ENCODE measurements at places on chromosomes 1 and 21.

DNA sequence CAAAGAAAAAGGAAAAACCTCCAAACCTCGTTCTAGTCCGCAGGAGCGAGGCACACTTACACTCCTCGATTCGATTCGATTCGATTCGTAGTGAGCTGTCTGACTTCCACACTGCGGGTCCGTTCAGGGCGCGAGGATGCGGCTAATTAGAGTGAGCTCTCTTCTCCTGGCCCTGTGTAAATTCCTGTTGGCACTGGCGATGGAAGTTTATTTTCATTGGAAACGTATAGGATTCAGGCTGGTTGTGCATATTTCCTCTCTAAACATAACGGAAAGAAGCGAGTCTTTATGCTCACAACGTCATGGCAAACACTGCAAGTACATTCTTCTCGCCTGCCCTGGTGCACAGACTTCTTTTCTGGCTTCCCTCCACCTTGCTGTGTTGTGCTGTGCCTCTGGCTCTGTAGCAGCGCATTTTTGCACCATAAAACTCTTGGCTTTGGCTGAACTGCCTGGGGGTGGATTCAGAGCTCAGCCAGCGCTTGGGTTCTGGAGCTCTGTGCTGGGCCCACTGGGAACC is 2.7 kb downstream of the HUNK start:
- DNase-seq, result no peak

GRCh38 chr1:212035835-212036605 is 472 bp downstream of the DTL start:
- DNase-seq, result no peak

GRCh38 chr1:46672696-46673095 is 1.0 kb downstream of the TEX38 start:
- DNase-seq, result no peak

DNA sequence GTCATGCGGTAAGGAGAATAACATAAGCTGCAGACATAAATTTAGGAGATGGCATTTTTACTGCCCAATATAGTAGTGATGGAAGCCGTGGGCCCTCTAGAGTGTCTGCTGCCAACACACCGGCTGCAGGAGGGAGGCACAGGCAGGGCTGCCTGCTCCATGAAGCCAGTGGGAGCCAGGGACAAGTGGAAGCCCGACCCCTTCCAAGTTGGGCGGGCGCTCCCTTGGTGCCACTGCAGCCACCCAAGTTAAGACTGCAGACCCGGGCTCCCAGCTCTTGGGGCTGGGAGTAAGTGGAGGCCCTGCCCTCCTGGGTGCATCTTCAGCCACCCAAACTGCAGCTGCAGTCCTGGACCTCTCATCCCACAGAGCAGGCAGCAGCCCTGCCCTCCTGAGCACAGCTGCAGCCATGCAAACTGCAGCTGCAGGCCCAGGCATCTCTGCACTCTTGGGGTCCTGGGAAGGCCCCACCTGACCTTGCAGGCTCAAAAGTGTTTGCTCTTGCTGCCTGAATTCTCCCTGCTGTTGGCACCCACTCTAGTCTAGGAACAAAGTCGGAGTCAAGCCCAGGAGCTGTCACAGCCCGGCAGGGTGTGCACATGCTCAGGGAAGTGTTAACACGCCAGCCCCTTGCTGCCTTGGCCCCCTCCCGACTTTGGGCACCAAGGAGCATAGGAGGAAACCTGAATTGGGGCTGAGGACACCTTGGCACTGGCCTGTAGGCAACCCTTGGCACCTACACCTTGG is 437.2 kb upstream of the PRMT6 start:
- no peak for DNase-seq

DNA sequence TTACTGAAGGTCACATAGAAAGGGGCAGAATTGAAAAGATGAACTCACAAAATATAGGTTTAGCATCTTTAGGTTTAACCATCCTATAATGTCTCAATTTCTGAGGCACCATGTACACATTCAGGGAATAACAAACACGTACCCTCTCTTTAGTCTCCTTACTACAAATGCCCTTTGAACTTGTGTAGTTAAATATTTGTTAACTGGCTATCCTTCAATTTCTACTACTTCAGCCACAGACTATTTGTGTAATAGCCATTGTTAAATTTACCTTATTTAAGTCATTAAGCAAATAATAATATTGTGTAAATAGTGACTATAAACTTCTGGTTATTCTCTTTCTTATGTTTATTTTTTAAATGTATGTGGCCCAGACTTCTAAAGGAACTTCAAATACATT is 600.5 kb downstream of the KCNT2 start:
- no peak for DNase-seq

- DNase-seq, result no peak
Measured at GRCh38 chr1:27544834-27545233, 54.9 kb upstream of the WASF2 start.

- no peak for DNase-seq
Measured at GRCh38 chr1:243416495-243416894, 160.7 kb downstream of the SDCCAG8 start.

DNA sequence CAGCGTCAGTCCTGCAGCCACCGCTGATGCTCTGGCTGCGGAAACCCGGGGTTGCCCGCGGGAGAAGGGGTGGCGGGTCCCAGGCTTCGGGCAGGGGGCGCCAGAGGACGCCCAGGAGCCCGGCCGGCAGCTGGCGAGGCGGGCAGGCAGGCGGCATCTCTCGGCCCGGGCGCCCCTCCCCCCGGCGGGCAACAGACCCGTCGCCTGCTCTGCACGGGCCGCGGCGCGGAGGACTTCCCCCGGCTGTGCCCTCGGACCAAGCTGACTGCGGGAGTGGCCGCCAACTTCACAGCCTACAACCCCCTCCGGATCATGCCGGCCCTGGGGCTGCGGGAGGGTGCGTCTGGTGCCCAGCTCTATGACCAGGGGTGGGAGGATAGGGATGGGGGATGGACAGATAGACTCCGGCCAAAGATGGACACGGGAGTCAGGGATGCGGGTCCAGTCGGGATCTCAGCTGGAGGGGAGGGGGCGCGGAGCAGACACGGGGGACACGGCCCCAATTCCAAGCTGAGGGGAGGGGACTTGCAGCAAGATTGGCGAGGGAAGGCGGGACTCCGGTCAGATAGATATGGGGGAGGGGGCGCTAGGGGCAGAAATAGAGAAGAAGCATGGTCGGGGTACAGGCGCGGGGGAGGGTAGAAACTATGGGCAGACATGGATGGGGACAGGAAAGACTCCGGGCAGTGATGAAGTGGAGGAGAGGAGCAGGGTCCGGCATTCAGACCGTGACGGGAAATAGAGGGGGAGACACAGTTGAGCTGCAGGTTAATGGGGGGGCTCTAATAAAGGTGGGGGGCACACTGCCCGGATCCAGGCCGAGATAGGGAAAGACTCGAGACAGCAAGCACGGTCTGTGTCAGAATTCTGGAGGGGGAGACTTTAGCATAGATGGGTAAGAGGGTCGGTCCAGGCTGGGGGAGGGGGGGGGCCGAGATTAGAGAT is 1.1 kb downstream of the ADGRB2 start:
- DNase-seq, result peak; percentile 73

DNA sequence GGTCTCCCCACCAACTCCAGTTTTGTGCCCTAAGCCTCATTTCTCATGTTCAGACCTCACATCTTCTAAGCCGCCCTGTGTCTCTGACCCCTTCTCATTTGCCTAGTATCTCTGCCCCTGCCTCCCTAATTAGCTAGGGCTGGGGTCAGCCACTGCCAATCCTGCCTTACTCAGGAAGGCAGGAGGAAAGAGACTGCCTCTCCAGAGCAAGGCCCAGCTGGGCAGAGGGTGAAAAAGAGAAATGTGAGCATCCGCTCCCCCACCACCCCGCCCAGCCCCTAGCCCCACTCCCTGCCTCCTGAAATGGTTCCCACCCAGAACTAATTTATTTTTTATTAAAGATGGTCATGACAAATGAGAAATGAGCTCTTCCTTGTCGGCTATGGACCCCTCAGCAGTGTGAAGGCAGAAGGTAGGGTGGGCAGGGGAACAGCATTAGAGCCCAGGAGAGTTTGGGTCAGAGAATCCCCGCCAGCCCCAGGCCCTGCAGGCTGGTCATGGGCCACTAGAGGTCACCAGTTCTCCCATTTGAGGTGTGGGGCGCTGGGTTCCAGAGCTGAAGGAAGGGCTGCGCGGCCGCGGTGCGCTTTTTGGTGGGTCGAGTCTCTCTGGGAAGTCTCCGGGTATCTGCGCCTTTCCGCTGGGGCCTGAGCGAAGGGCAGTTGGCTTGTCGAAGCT is 11.5 kb downstream of the ADAMTSL4 start:
- DNase-seq, result peak; percentile 87

- no peak for DNase-seq
Measured at GRCh38 chr1:71994646-71995045, 287.7 kb downstream of the NEGR1 start.

GRCh38 chr1:21543598-21543997 is 34.4 kb downstream of the ALPL start:
- DNase-seq, result no peak

GRCh38 chr1:147924813-147925212 is 3.4 kb upstream of the GPR89B start:
- no peak for DNase-seq

DNA sequence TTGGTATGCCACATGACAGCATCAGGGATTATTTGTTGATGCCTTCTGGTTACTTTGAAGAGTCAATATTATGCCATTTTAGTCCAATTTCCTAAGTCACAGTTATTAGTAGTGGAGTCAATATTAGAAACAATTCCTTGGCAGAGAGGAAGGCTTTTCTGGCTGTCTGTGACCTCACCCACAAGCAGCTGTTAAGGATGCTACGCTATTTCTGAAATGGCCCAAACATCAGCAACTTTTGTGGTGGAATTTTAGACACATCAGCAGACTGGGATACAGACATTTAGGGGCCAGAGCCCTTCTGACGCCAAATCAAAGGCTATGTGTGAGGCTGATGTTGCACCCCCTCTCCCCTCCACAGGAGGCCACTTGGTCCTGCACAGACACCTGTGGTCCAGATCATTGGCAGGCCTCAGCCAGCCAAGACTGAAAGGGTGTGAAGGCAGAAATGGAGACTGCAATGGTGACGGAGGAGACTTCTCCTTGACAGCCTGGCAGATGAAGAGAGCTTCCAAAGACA is 9.2 kb upstream of the RXRG start:
- no peak for DNase-seq

DNA sequence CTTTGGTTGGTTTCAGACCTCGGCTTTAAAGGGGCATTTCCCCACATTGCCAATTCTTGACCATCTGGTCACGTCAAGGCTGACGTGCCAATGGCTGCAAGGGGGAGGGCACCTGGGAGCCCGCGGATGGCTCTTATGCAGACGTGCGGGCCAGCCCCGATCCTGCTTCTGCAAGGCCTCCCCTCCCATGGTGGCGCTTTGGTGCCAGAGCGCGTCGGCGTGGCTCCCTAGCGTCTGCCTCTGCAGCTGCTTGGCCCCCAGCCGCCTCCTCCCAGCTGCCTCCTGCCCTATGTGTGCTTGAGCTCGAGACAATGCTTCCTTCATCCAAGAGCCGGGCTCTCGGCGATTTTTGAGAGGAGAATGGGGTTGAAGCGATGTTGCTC is 29.1 kb downstream of the SKI start:
- DNase-seq, result no peak

DNA sequence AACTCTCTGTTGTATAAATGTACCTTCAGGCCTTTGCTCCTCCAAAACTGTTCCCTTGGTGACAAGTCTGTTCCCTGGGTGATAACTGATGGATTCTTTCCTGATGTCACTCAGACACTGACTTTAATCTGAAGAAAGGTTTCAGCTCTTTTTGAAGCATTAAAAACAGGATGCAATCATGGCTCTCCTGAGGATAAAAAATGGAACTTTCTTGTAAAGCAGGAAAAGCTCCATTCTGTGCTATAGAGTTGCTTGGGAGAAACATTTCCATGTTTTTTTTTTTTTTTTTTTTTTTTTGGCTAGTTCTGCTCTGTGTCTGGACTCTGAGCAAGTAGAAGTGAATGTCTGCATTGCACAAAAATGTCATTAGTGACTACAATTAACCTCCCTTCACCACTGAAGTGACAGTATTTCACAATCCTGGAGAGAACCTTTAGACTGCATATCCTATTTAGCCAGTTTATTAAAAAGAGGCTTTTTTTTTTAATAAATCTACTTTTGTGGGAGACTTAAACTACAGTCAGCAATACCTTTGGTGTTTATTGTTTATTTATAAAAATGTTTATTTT is 101.7 kb upstream of the PRMT6 start:
- no peak for DNase-seq

GRCh38 chr1:116115476-116116439 is 4.6 kb downstream of the MAB21L3 start:
- DNase-seq, result no peak

DNA sequence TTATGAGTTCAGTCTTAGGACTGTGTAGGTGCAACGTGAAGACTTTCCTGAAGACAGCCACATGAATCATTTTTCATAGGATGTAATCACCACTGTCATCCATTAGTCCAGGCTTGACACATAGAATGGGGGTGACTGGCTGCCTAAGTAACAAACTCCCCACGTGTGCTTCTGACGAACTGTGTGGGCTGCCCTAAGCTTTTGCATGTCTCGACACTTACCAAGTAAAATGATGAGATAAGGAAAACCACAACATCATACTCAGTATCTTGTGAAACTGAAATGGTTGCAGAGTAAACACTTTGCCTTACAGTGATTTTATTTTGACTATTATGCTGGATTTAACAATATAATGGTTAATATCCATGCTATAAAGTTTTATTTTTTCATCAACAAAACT is 19.5 kb downstream of the ERG start:
- DNase-seq, result no peak

DNA sequence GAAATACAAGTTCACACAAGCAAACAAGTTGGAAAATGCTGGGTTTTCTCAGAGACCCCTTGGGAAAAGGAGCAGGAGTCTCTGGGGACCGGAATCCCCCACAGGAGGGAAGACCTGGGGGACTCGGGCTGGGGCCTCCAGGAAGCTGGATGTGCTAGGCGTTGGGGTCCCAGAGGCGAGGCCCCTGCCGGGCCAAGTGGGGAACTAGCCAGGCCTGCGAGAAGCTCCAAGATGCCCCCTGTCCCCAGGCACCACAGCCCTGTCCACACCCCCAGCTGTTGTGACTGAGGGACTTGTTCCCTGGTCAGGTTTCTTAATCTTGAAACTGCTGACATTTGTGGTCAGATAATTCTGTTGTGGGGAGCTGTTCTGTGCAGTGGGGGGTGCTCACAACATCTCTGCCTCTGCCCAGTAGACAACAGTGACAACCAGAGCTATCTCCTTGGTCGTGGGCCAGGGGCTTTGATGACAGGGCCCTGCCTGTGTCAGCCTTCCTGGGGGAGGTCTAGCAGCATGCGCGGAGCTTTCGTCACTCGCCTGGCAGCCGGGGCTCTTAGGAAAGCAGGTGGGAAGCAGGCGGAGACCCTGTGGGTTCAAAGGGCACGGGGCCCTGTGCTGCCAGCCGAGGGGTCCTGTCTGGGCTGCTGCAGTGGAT is 126.4 kb upstream of the ARHGEF16 start:
- DNase-seq, result no peak

GRCh38 chr1:46544561-46545240 is 6.7 kb downstream of the KNCN start:
- no peak for DNase-seq

GRCh38 chr1:204206121-204206520 is 7.7 kb downstream of the GOLT1A start:
- no peak for DNase-seq

- no peak for DNase-seq
Measured at GRCh38 chr1:34019741-34020552, 145.1 kb downstream of the CSMD2 start.

- DNase-seq, result no peak
Measured at GRCh38 chr1:72037745-72038343, 244.5 kb downstream of the NEGR1 start.

GRCh38 chr1:21523297-21523813 is 14.1 kb downstream of the ALPL start:
- DNase-seq, result no peak
